ENCODE measurements at places on chromosomes 3 and 15.

- DNase-seq: no peak
Observed at GRCh38 chr3:39524107-39524506, 56.6 kb downstream of the MOBP start.

DNA sequence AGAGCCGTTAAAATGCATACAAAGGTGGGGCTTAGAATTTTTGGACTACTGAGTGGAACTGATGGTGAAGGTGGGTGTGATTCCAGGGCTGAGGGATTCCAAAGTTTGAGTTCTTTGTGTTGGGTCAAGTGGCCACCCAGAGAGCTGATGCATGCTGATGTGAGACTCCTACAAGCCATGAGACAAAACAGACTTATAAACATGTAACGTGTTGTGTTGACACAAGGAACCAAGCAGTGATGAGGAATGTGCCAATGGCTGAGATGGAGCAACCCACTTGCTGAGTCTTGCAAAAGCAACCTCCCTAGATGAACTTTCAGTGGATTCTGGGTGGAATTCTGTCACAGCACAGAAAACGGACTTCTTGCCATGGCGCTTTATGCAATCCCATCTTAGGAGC is 289.0 kb downstream of the TLE3 start:
- DNase-seq: no peak

DNA sequence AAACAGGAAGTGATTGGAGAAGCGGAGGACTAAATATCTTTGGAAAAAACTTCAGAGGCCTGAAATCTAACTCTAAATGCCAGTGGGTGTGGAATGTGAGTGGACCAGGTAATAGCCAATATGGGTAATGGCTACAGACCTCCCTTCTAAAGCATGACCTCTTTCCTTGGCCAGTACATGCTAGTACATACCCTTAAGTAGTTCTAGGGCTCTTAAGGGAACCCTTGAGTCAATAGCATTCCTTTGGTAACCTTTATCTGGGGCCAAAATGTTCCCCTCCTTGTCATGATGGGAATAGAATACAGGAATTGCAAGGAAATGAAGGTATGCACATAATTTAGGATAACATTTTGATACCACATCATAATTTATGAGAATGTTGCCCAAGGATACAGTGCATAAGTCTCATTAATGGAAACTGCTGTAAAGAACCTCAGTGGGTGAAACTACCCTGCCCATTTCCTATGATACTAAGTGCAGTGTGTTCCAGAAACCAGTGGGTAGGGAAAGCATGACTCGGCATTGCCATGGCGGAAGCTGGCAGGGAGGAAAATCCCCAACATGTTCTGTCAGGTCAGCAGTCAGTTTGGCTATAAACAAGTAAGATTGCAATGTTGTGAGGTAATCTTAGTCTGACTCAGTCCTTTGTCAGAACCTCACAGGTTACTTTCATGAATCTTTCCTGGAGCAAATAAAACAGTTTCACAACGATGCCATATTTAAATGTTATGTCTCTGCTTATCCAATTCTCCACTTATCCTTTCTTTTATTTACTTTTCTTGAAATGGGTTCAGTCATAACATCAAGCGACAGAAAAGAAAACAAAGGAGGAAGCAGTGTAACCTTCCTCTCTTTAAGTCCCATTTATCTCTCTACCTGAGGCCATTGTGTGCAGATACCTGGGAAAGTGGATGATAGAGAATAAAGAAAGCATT is 23.5 kb upstream of the RAP2B start:
- DNase-seq: no peak

- no peak for DNase-seq
Observed at GRCh38 chr3:81788044-81788443, 26.6 kb upstream of the GBE1 start.

DNA sequence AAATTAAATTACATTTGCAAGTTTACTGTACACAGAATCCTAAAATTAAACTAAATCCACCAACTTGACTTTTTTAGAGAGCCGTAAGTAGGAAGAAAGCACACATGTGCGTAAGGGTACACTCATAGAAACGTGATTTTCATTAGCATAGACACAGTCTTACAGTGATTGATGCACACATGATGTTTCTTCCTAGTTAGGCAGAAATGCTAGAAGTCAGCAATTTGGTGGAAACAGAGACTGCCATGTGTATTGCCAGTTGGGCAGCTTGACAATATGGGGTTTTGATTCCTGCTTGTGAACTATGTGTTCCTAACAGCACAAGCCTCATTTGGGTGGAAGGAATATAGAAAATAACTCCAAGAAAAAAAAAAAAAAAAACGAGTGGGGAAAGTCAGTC is 878.5 kb downstream of the ROBO1 start:
- no peak for DNase-seq
